ENCODE measurements at places on chromosomes 2 and 18.

GRCh38 chr2:236848501-236848900 lies 237.2 kb upstream of the COPS8 start:
- DNase-seq: no peak

DNA sequence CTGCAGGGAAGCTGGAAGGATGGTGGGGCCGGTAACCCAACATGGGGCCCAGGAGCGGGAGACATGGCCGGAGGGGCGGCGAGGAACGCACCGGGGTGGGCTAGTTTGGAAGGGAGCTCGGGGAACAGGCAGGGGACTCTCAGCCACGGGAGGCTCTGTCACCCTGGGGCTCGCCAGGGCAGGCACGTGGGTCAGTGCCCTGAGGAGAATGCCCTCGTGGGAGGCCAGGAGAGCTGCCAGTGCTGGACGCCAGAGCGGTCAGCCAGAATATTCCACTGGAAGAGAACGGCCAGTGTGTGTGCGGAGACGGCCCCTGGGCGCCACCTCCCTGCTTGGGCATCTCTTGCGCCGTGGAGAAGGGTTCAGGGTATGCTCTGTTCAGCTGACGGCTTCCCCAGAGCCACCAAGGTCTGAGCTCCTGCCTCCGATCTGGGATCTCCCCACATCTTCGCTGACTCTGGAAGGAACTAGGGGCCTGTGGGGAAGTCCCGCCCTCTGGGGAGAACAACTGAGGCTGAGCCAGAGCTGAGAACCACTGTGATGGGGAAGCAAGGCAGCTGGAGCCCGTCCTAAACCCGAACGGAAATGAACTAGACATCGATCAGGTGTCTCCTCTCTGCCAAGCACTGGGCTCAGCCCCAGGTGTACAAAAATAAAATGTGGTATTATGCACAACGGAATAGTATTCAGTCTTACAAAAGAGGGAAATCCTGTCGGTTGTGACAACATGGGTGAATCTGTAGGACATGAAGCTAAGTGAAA lies 49.3 kb downstream of the TNP1 start:
- no peak for DNase-seq

DNA sequence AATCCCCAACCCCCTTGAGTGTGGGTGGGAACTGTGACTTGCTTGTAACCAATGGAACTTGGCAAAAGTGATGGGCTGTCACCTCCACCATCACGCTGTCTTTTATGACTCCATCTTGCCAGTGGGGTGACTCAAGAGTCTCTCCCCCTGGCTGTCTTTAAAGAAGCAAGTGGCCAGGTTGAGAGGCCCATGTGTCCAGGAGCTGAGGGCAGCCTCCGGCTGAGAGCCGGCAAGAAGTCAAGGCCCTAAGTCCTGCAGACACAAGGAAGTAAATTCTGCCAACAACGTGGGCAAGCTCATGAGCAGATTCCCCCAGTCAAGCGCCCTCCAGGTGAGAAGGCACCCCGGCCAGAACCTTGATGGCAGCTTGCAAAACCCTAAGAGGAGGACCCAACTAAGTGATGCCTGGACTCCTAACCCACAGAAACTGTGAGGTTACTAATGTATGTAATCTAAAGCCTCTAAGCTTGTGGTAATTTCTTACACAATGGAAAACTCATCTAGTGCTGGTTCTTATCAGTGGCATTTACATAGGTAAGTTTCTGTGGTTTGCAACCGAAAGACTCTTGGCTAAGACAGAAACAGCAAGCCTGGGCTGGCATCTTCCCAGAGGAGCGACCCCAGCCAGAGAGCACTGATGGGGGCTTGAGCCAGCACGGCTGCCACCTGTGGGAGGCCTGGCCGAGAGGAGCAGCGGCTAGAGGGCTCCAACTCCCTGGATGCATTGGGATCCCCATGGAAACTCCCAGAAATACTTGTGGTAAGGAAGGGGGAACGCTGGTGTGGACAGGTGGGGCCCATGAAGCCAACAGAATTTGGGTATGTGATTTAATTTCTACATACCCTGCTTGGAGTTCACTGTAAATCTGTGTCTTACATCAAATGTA lies 49.3 kb downstream of the CIB4 start:
- DNase-seq: no peak

GRCh38 chr2:108414256-108414876 lies 34.6 kb upstream of the GCC2 start:
- DNase-seq: no peak

DNA sequence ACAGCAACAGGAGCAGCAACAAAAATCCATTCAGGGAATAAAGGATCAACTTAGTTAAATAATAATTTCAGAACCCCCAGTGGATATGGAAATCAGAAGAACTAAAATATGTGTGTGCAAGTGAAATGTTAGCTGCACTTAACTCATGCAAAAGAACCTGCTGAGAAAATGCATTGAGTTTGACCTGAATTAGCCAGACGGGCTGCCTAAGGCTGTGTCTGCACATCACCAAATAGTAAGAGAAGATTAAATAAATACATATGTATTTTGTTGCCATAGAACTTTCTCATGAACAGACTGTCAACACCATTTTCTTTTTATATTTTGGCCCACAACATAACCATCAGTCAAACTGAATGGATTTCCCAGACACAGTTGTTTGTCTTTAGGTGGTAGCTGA lies 262.0 kb upstream of the PIK3C3 start:
- DNase-seq: no peak

DNA sequence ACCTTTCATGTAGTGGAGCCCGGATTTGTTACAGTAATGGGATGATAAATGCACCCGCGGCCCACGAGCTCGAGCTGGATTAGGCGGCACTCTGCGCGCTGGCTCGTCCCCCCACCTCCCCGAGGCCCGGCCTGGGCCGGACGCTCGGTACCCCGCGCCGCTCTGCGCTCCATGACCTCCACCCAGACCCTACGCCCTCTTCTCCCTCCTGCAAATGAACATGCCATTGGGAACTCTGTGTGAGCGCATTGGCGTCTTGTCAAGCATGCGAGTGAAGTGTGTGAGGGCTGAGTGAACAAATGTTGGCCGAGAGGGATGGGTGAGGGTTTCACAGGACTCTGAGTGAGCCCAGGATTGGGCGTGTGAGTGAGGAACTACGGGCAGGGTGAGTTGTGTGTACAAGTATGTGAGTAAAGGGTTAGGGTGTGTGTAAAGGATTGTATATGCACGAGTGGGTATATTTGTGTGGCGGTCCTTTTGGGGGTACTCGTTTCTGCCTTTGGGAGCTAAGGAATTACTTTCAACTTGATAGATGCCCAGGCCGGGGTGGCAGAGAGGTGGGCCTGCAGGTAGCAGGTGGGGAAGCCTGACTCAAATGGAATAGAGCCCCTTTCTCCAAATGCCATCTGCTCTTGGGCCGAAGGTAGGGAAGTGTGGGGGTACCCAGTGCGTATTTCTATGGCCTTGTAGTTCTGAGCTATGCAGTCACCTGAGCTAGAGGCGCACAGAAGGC lies 2.9 kb upstream of the EN1 start:
- DNase-seq: no peak

DNA sequence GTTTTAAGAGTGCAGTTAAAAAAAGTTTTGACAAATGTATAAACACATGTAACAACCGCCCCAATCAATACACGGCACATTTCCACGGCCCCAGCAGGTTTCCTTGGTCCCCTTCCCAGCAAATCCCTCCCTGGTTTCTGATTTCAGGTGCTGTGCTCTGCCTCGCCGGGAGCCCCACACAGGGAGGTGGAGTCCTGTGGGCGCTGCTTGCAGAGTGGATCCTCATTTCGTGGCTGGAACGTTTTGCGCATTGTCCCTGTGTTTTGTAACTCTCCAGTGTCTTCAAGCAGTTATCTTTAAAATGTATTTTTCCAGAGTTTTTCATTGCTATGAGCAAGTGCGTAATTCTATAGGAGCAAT lies 124.8 kb downstream of the GALR1 start:
- DNase-seq: no peak

- no peak for DNase-seq
These were observed 2.1 kb upstream of the MAP3K2 start for GRCh38 chr2:127389778-127390435.

- DNase-seq: no peak
These were observed 113.1 kb upstream of the HAAO start for GRCh38 chr2:42905341-42906110.

DNA sequence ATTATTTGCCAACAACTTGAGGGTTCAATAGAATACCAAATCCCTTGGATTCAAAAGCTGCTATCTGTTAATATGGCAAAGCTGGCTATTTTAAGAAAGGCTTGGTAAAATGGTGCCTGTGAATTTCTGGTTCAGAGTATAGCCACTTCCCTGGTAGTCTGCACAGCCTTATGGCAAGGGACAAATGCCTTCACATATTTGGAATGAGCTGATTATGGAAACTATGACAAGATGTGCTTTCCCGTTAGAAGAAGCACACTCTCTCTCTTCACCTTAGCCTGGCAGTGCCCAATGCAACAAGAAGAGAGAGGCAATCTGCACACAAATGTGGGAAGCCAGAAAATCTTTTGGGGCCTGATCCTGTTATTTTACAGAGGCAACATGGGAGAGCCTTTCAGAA lies 47.5 kb upstream of the MAP3K20 start:
- no peak for DNase-seq

DNA sequence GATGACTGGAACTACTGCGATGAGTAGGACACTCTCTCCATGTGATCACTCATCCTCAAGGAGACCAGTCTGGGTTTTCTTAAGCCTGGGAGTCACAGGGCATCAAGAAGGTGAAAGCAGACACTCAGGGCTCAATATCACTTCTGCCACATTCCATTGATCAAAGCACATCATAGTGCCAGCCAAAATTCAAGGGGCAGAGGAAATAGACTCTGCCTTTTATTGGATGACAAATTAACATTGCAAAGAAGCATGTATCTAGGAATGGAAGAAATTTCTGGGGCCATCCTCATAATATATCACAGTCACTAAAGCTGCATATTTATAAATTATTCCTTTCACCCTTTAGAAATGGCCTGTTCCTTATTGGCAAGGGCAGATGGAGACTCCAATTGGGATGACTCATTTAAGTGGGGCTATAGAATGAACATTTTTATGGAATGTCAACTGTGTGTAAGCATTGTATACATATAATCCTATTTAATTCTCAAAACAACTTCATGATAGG lies 114.8 kb upstream of the CDC42EP3 start:
- no peak for DNase-seq

- DNase-seq: no peak
These were observed 120.4 kb downstream of the ACKR3 start for GRCh38 chr2:236689981-236690380.

DNA sequence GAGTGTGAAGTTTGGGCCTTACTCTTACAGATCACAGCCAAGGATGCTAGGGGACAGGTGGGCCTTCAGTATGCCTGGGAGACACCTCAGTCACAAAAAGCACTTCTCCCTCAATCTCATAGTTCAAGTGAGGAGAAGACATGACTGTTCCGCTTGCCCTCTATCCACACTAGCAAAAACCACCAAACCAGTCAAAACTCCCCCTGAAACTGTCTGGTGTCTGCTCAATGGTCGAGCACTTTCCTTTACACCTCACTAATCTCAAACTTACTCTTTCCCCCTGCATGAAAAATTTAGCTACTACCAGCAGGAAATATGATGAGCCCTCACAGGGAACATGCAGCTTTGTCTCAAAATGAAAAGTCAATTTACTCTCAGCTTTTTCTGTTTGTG lies 232.2 kb downstream of the TRIB2 start:
- DNase-seq: peak; percentile 26

DNA sequence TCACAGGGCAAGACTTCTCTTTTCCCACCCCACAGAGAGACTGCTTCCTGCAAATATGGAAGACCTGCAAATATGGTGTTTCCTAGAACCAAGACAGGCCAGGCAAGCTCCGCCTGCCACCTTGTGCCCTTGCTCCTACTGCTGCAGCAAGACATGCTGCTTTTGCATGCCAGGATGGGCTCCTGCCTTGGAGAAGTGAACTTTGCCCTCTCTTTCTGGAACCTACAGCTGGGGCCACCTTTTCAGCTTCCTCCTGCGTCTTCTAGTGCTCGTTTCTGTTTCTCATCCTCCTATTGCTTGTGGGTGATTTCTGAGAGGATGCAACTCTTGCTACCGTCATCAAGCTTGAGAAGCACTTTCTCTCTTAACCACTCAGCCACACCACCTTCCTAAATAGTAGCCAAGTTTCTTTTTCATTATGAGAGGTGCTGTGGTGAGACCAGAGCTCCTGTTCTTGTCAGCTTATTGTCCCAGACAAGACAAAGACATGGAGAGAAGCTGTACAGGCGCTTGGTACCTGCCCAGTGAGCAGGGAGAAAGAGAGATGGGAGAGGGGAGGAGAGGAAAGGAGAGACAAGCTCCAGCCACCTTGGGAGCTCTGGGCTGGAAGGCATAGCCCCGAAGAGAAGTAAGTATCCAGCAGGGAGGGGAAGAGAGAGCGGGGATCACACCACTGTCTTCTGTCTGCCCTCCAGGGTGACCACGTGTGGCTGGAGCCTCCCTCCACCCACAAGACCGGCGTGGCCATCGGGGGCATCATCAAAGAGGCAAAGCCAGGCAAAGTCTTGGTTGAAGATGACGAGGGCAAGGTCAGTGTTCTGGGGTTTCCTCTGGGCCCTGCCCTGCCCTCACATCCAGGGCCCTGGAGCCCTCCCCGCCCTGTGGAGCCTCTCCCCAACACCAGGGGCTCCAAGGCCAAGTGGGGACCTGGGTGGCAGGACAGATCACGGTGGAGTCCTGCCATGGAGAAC lies 28.3 kb downstream of the MYO7B start:
- DNase-seq: peak; percentile 32

- DNase-seq: no peak
These were observed 42.8 kb downstream of the OLA1 start for GRCh38 chr2:174205562-174205961.

DNA sequence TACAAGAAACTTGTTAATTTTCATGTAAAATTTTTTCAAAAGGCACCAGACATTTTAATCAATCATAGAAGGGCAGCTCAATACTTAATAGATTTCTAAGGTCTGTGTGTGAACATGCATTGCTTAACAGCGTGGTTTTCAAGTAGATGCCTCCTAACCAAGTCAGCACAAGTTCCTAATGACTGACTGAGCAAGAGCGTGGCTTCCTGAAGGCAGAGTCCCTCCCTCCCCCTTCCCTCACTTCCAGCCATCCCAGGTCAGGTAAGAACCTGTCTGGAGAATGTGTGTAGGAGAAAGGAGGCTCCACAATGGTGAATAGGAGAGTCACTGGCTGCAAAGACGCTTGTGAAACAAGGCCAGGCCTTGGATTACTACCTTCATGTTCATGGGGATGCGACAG lies 33.5 kb upstream of the DAPL1 start:
- DNase-seq: no peak

DNA sequence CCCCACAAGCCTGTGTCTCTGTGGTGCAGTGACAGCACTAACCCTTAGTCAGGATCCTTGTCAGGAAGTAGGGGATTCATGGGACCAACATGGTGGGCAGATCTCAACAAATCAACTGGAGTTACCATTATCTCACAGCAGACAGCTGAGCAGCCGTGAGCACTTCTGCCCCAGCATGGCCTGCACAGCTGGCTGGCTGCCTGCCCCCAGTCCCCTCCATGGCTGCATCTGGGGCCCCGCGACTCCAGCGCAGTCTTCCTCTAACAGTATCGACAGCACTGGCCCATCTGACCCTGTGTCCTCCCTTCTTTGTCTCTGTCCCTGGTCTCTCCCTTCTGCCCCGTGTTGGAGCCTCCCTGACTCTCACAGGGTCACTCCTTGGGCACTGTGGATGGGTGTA lies 4.7 kb upstream of the ADCY3 start:
- no peak for DNase-seq

All from activated T-cell treated with anti-CD3 and anti-CD28 coated beads, Interleukin-2, amount 50 U/mL, for 48 hours (primary cell).